ENCODE measurements at places on chromosomes 3 and 15.
A peak's percentile ranks its signal among the peaks of the same experiment; 100 is the strongest.

GRCh38 chr3:182303169-182303568 lies 490.1 kb upstream of the ATP11B start:
- DNase-seq: no peak

DNA sequence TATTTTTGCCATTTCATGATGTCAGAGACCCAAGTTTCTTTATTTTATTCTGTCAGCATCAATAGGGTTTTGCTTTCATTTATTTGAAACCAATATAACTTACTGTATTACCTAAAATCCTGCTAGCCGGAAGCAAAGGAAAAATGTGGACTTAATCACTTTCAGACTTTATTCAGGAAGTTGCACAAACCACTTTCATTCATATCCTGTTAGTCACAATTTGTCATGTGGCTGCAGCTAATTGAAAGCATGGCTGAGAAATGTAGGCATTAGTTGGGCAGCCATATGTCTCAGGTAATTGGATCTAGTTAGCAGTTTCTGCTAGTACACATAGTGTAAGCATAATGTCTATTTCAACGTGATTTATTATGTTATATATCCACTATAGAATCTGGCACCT lies 462.3 kb upstream of the SGO1 start:
- DNase-seq: peak; percentile 91

DNA sequence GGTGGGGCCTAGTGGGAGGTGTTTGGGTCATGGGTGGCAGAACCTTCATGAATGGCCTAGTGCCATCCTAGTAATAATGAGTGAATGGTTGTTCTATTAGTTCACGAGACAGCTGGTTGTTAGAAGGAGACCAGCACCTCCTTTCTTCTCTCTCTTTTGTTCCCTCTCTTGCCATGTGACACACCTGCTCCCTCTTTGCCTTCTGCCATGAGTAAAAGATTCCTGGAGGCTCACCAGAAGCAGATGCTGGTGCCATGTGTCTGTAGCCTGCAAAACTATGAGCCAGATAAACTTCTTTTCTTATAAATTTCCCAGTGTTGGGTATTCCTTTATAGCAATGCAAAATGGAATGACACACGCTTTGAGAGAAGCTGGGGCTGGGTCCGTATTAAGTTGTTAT lies 89.0 kb upstream of the SLC4A7 start:
- DNase-seq: no peak

DNA sequence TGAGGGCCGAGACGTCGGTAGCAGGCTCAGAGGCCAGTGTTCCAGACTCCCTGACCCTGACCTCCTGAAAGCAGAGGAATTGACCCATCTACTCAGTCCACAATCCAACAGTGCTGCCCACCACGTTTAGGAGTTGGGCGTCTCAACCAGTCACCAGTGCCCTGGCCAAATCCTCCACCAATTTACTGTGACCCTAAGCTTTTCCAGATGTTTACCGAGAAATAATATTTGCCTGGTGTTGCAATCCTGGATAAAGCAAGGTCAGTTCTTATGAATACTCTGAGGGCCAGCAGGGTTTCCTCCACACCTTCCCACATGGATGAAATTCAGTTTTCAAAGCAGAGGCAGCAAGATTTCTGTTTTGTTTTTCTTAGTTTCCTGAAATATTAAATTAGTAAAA lies 7.5 kb upstream of the APOD start:
- peak; percentile 69 for DNase-seq

GRCh38 chr15:80744415-80744814 lies 34.8 kb upstream of the CEMIP start:
- DNase-seq: no peak

GRCh38 chr3:38610934-38611333 lies 38.6 kb downstream of the SCN5A start:
- no peak for DNase-seq

DNA sequence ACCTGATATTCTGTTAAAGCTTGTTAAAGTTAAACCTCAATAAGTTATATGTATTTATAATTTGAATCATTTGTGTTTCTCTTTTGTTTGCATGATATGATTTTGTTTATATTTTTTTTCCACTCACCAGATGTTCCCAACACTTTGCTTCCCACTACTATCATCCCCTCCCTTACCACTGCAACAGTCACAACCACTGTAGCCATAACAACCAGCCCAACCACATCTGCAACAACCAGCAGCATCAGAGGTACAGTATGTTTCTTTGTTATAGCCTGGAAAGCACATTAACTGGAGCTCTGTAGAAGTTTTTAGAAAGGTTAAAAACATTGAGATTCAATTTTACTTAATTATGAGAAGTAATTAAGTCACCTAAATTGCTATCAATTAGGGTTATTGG lies 1011.9 kb downstream of the VGLL3 start:
- DNase-seq: no peak

GRCh38 chr15:45586125-45586524 lies 1.1 kb upstream of the BLOC1S6 start:
- no peak for DNase-seq

DNA sequence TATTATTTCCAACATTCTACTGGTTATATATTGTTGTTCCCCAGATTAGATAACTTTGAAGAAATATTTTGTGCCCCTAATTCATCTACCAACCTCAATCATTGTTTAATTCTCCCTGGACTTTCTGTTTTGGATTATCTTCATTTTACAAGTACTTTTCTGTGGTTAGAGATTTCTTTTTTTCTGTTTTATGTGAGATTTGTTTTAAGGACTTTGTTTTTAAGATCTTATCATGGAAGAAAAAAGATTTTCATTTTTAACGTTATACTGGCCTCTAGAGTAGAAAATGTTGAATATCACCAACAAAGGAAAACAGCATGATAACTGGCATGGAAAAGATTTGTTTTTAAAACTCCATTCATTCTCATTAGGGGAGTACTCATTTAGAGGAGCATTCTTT lies 210.9 kb upstream of the KCNMB2 start:
- peak; percentile 65 for DNase-seq

DNA sequence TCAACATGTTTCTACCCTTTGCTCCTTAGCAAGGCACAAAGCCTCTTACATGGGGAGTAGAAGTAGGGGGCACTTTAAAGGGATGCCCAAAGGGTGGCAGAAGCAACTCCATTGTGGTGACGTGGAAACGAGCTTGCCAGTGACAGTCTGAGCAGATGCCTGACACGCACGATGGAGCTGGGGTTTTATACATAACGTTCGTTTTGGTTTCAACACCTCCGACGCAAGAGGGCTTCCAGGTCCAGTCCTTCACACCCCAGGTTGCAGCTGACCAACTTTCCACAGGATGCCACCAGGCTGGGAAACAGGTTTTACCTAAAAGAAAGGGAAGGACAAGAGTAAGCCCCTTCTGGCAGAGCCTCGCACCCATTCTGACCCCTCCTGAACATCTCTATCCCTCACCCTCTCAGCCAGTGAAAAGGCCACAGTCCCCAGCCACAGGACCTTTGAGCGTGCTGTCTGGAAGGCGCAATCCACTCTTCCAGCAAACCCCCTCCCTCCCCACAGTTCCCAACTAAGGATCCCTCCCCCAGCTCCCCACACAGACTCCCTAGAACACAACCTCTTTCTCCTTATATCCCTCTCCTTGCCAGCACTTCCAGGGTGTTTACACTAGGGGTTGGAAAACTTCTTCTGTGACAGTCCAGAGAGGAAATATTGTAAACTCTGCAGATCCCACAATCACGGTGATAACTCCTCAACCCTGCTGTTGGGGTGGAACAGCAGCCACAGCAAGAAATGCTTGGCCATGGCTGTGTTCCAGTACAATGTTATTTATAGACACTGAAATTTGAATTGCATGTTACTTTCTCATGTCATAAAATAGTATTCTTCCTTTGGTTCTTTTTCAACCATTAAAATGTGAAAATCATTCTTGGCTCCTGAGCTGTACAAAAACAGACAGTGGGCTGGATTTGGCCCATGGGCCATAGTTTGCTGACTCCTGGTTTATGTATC lies 36.2 kb downstream of the FAM174B start:
- peak; percentile 48 for DNase-seq

GRCh38 chr15:78315686-78316282 lies 16.4 kb upstream of the SKIC8 start:
- no peak for DNase-seq

DNA sequence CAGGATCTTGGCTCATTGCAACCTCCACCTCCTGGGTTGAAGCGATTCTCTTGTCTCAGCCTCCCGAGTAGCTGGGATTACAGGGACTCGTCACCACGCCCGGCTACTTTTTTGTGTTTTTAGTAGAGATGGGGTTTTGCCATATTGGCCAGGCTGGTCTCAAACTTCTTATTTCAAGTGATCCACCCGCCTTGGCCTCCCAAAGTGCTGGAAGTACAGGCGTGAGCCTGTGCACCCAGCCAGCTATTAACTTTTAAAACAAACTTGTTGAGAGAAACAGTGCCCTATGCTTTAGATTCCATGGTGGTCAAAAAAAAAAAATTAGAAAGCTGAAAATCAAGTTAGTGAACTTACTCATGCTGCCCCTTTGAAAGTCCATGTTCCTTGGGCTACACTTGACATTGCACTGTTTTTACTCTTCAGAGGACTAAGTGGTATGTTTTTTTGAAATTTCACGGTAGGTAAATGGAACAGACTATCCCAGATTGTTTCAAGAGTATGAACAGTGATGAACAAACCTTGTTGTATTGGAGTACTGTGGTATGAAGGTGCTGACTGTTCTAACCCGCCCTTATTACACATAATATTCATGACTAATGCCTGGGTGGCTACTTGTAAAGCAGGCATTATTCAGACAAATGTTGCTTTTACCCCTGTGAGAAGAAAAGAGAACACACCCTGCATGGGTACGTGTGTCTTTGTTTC lies 206.9 kb downstream of the KLHL25 start:
- peak; percentile 90 for DNase-seq

GRCh38 chr15:98420837-98421236 lies 227.5 kb upstream of the IGF1R start:
- DNase-seq: no peak

DNA sequence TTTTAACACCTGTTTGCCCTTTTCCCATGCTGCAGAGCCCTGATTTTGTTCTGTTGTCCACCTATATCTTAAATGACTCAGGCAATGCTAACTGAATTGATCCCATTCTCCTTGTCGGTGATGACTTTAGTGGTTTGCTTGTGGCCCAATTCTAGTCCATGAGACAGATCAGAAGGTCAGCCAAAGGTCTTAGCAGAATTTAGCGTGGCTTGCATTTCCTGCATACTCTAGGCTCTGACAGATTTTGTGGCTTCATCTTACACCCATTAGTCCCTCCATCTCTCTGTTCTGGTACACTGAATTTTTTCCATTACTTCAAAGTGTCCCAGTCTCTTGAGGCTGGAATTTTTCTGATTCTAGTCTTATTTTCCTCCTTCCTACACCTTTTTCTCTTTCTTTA lies 161.9 kb downstream of the STAC start:
- DNase-seq: peak; percentile 62

- DNase-seq: no peak
Measured at GRCh38 chr15:25695875-25696760, 167.0 kb downstream of the ATP10A start.

GRCh38 chr3:52554026-52554755 lies 17.8 kb downstream of the UQCC5 start:
- no peak for DNase-seq

GRCh38 chr15:51667478-51667877 lies 13.8 kb upstream of the SCG3 start:
- no peak for DNase-seq

GRCh38 chr3:123660900-123661299 lies 76.0 kb upstream of the HACD2 start:
- DNase-seq: peak; percentile 97

DNA sequence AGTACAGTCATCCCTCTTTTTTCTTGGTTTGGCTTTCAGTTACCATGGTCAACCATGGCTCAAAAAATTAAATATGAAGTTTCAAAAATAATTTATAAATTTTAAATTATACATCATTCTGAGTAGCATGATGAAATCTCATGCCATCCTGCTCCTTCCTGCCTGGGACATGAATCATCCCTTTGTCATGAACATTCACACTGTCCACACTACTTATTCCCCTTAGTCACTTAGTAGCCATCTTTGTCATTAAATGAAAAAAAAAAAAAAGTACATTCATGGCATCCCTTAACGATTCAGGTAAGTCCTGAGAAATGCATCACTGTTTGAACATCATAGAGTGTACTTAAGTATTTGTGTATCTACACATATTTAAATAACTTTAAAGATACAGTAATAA lies 1046.3 kb downstream of the ROBO2 start:
- peak; percentile 3 for DNase-seq

DNA sequence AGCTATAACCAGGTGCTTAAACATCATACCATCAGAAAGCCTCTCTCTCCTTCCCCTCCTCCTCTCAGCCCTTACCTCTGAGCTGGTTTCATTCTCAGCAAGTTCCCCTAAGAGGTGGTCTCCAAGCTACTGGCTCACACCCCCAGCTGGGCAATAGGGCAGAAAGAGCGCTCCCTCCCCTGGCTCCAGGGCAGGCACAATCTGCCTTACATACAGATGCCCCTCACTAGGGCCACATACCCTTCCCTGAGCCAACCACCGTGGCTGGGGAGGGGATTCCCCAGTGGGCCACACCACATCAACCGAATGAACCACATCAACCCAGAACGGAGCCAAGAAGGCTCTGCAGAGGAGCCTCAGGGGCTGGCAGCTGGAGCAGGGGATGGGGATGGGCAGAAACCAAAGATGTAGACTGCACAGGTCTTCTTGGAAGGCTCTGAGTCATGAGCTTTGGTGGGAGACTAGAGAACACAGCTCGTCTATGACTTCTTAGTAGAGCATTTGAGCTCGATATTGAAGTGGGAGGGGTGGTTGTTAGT lies 4.6 kb upstream of the FBLN2 start:
- DNase-seq: peak; percentile 94

GRCh38 chr3:8610951-8611350 lies 33.6 kb downstream of the SSUH2 start:
- DNase-seq: no peak

DNA sequence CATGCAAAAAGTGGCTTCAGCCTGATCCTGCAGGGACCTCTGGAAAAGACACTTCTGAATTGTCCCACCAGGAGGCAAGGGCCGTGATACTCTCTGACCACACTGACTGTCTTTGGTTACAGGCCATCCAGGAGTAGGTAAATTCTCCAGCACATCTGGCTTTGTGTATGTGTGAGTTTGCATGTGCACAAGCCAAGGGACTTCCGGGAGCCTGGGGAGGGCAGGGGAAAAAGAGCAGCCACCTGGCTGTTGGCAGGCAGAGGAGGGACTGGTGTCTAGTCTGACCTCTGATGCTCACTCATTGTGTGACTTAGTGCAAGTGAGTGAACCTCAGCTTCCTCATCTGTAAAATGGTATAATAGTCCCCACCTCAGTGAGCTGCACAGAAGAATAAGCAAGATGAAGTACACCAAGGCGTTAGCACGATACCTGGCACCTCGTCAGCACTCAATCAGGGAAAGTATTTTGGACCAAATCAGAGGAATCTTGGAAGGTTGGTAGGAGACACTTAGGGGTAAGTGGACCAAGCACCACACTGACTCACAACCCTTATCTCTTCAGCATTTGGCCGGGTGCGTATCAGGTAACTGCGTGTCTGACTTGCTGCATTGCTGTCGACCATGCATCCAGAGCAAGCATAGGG lies 19.1 kb downstream of the KLHL6 start:
- DNase-seq: no peak

DNA sequence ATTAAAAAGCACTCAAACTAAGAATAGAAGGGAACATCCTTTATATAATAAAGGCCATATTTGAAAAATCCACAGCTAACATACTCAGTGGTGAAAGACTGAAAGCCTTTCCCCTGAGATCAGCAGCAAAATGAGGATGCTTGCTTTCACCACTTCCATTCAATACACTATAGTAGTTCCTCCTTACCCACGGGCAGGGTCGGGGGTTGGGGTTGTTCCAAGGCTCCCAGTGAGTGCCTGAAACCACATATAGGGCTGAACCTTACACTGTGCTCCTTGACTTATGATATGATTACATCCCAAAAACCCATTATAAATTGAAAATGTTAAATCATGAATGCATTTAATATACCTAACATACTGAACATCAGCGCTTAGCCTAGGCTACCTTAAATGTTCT lies 37.7 kb downstream of the ALDH1L1 start:
- no peak for DNase-seq
